Activated CD8-positive, alpha-beta T cell treated with anti-CD3 and anti-CD28 coated beads, Interleukin-2, amount 10 ng/mL, durations not matched to agents 7 days and 5 days (primary cell): ENCODE measurements at places on chromosomes 1 and 21. TPM values are rescaled to one million over a fixed set of nuclear protein-coding genes. Genes with fewer than 3 reads are reported as not detected.

DNA sequence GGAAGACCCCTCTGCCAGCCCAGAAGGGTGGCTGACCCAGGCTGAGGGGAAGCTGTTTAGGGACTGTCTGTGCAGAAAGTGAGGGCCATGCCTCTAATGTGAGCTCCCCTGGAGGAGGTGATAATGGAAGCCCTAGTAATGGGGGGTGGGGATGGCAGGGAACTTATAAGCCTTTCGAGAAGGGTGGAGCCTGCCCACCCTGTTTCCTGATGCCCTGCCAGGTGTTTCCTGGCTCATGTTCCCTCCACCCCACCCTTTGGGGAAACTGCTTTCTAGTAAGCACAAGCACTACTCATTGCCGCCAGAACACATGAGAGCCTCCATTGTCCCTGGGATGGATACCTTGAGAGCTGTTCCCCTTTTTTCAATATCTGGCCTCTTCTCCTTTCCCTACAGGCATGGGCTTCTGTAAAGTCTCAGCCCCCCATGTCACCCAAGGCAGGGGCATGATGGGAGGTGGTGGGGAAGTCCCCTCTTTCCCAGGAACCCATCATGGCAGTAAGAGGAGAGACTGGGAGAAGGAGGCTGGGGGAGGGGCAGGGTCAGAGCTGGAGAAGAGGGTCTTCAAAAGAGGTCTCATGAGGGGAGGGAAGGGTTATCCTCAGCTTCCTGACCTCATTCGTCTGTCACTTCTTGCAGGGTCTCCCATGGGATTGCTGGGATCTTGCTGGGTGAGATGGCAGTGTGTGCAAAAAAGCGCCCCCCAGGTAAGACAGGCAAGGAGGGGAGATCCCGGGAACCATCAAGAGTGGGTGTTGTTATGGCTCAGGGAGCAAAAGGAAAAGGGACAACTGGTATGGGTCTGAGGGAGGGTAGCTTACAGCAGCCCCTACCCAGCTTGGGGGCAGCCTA, 2.4 kb downstream of the ATP8B2 start:
- peaks cover 72% of the 10 kb centered on the region for H3K4me1 ChIP-seq
- peak overlapping the region; percentile 71 for H3K27ac ChIP-seq
- peak overlapping the region; percentile 78 for H3K4me3 ChIP-seq
- peaks cover 8% of the 10 kb centered on the region for H3K27me3 ChIP-seq
- peaks cover 27% of the 10 kb centered on the region for H3K36me3 ChIP-seq
- peak; percentile 45 for DNase-seq

CTSK gene
- total RNA-seq: 6.4 TPM

DNA sequence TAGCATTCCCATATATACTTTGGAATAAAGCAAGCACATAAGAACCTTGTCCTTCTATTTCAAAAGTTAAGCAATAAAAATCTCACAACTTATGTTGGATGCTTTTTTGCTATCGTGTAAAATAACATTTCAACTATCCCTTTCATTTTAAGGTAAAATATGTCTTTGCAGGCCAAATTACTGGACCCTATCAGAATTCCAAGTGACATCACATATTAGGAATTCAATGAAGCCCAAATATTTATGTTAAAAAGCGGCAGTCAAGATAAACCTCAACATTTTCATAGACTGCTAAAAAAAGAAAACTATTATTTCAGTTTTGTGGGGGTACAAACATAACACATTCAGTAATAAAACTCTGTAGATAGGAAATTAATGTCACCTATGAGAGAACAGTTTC, 252.0 kb downstream of the KCTD3 start:
- DNase-seq: no peak
- H3K36me3 ChIP-seq: no peaks in the 10 kb centered on the region
- no peak overlapping the region for H3K4me3 ChIP-seq
- H3K4me1 ChIP-seq: no peaks in the 10 kb centered on the region
- H3K27ac ChIP-seq: no peak overlapping the region
- H3K27me3 ChIP-seq: no peaks in the 10 kb centered on the region

GRCh38 chr1:87370544-87370943, 41.9 kb downstream of the LMO4 start:
- no peaks in the 10 kb centered on the region for H3K27me3 ChIP-seq
- no peak overlapping the region for H3K27ac ChIP-seq
- no peak for DNase-seq
- no peaks in the 10 kb centered on the region for H3K36me3 ChIP-seq

GRCh38 chr21:32603131-32603530, 9.0 kb downstream of the CFAP298 start:
- peaks cover 47% of the 10 kb centered on the region for H3K36me3 ChIP-seq
- H3K27ac ChIP-seq: no peak overlapping the region
- DNase-seq: no peak

MROH7 gene
- total RNA-seq: not detected

SH2D5 gene
- total RNA-seq: 0.05 TPM

GRCh38 chr1:155591770-155592169, 18.2 kb upstream of the MSTO1 start:
- no peaks in the 10 kb centered on the region for H3K27me3 ChIP-seq
- H3K4me3 ChIP-seq: no peak overlapping the region
- no peak overlapping the region for H3K27ac ChIP-seq
- H3K36me3 ChIP-seq: no peaks in the 10 kb centered on the region
- peaks cover 3% of the 10 kb centered on the region for H3K4me1 ChIP-seq
- DNase-seq: peak; percentile 57

OR2T33 gene
- total RNA-seq: not detected

DNA sequence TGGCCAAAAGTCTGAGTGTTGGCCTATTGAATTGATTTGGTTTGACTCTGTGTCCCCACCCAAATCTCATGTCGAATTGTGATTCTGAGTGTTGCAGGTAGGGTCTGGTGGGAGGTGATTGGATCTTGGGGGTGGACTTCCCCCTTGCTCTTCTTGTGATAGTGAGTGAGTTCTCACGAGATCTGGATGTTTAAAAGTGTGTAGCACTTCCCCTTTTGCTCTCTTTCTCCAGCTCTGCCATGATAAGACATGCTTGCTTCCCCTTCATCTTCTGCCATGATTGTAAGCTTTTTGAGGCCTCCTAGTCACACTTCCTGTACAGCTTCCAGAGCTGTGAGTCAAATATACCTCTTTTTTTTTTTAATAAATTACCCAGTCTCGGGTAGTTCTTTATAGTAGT, 297.1 kb upstream of the ZRANB2 start:
- H3K4me1 ChIP-seq: no peaks in the 10 kb centered on the region
- no peak for DNase-seq
- no peaks in the 10 kb centered on the region for H3K27me3 ChIP-seq

DNA sequence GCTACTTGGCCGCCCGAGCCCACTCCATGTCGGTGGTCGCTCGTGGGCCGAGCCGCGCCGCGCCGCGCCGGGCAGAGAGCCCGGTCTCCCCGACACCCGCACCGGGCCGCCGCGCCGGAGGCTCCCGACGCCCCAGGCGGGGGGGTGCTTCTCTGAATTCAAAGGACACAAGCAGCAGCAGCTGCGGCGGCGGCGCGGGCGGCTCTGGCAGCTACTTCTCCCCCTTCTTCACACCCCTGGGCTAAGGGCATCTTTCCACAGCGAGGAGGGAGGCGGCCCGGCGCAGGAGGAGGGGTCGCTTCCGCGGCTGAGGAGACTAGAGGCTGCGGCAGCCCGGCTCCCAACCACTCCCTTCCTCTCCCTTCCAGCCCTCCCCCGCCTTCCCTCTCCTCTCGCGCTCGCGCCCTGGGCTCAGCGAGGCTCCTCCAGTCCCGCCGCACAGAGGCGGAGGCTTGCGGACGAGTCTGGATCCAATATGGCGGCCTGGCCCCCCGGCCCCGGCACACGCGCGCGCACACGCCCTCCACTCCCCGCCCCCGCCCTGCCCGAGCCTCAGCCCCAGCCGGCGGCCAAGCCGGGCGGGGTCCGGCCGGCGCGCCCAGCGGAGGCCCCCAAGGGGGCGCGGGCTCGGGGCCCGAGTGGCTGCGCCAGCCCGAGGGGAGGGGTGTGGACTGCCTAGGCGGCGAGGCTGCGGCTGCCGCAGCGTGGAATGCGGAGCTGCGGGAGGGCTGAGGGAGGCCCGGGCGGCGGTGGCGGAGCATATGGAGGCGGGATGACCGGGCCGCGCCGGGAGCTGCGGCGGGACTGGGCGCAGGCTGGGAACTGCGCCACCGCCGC, at the start of gene CDC42BPA:
Gene CDC42BPA (minus strand): TSS at position 477 of the 837 bp plus-strand sequence. CDS start 1,310 bp downstream, outside the sequence.
- H3K4me1 ChIP-seq: peaks cover 25% of the 10 kb centered on the region
- peak within 1 kb of the TSS; percentile 68 for H3K4me3 ChIP-seq
- DNase-seq: peak; percentile 41
- H3K27me3 ChIP-seq: peaks cover 49% of the 10 kb centered on the region

DNA sequence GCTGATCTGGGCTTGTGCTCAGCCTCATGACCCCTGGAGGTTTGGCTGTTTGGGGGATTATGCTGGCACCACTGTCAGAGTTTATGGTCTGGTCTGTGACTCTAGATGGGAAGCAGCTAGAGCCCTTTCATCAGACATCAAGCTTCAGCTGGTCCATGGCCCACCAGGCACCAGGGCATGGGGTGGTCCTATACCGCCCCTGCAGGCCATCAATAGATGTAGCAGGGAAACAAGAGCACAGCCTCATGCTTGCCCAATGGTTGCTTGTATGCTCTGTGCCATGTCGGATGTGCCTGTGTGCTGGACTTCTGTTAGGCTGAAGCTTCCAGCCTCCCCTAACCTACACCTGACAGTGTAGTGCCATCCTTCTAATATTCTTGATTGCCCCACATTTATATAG, 71.1 kb upstream of the CD34 start:
- no peaks in the 10 kb centered on the region for H3K36me3 ChIP-seq
- no peak overlapping the region for H3K4me3 ChIP-seq
- no peak for DNase-seq
- H3K4me1 ChIP-seq: no peaks in the 10 kb centered on the region
- H3K27me3 ChIP-seq: peaks cover 13% of the 10 kb centered on the region
- H3K27ac ChIP-seq: no peak overlapping the region

DNA sequence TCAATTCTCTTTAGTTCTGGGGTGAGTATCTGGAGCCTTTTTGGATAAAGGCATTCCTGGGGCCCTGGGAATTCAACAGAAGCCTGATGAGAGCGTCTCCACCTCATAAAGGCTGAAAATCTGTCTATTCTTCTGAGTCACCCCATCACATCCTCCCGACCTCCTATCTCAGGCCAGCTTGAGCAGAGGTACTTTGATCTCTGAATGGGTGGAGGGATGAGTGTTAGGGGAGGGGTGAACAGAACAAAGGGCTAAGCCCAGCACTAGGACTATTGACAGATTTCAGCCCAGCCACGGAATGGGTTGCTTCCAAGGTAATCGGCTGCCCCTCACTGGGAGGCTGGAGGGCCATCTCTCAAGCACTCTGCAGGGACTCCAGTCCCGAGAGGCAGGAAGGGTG, 2.5 kb upstream of the MYBPH start:
- no peak overlapping the region for H3K4me3 ChIP-seq
- H3K27ac ChIP-seq: no peak overlapping the region
- H3K4me1 ChIP-seq: no peaks in the 10 kb centered on the region
- DNase-seq: no peak
- no peaks in the 10 kb centered on the region for H3K36me3 ChIP-seq

DNA sequence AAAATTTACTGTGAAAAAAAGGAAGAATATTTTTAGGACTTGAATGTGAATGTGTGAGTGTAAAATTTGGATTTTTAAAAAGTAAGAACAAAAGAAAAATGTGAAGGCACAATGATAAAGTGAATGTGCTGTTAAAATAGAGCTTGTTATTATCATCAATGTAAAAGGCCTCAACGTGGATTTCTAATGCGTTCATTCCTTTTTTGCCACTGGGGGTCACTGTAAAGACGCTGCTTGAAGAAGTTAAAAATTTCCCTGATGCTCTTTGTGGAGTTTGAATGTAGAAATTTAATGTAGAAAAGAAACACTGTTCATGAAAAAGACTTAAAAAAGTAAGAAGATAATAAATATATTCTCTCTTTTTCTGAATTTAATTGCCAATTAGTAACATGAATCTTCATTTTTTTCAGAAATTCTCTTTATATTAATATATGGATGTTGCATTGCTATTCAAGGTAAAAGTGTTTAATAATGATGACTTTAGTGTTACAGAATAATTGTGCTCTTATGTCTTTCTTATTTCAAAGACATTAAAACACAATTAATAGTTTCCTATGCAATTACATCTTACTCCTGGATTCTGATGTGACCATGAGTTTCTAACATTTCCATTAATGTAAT, 161.5 kb downstream of the DNM3 start:
- H3K27me3 ChIP-seq: no peaks in the 10 kb centered on the region
- peak; percentile 49 for DNase-seq
- H3K27ac ChIP-seq: no peak overlapping the region
- no peaks in the 10 kb centered on the region for H3K36me3 ChIP-seq

GRCh38 chr1:209328196-209328595, 255.3 kb upstream of the CAMK1G start:
- no peaks in the 10 kb centered on the region for H3K36me3 ChIP-seq
- no peak for DNase-seq
- no peaks in the 10 kb centered on the region for H3K4me1 ChIP-seq
- H3K27ac ChIP-seq: no peak overlapping the region

TRIM45 gene
- total RNA-seq: 0.87 TPM

GRCh38 chr1:218299416-218299815, 14.3 kb downstream of the RRP15 start:
- H3K36me3 ChIP-seq: peaks cover 3% of the 10 kb centered on the region
- DNase-seq: no peak
- H3K4me1 ChIP-seq: no peaks in the 10 kb centered on the region
- H3K4me3 ChIP-seq: no peak overlapping the region

GRCh38 chr21:19224090-19224489, 820.5 kb upstream of the TMPRSS15 start:
- H3K36me3 ChIP-seq: no peaks in the 10 kb centered on the region
- H3K27ac ChIP-seq: no peak overlapping the region
- H3K4me1 ChIP-seq: no peaks in the 10 kb centered on the region
- DNase-seq: no peak
- no peak overlapping the region for H3K4me3 ChIP-seq

TINAGL1 gene
- total RNA-seq: not detected

DNA sequence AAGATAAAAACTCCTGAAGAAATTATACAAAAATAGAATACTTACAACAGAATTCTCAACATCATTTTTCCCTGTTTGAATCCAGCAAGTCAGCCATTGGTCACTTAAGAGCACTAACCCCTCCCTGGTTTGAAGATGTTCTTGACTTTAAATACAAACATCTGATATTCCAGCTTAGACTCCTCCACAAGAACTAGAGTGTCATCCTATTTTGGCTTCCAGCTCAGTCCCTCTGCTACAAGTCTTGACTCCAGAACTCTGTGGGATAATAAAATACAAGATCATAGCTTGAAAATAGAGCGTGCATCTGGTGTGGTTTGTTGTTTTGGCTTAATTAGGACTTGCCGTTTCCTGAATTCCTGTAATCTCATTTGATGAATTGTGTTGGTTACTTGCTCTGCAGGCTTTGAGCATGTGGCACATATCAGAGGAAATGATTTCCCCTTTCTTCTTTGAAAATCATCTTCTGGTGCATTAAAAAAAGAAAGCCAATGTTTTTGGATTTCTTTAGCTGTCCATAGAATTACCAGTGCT, 63.7 kb upstream of the DPT start:
- H3K36me3 ChIP-seq: no peaks in the 10 kb centered on the region
- H3K27me3 ChIP-seq: peaks cover 19% of the 10 kb centered on the region
- H3K4me3 ChIP-seq: no peak overlapping the region
- DNase-seq: no peak
